ENCODE measurements at places on chromosomes 3 and 15.

GRCh38 chr15:22959321-22960101 lies 20.7 kb downstream of the CYFIP1 start:
- DNase-seq: no peak

- no peak for DNase-seq
These were observed 178.0 kb upstream of the UMPS start for GRCh38 chr3:124552224-124552623.

- DNase-seq: peak; percentile 64
These were observed 58.8 kb downstream of the CLASP2 start for GRCh38 chr3:33658991-33659848.

GRCh38 chr3:123678108-123678511 lies 93.3 kb upstream of the HACD2 start:
- no peak for DNase-seq

- no peak for DNase-seq
These were observed 352.1 kb downstream of the SHQ1 start for GRCh38 chr3:72496051-72496670.

DNA sequence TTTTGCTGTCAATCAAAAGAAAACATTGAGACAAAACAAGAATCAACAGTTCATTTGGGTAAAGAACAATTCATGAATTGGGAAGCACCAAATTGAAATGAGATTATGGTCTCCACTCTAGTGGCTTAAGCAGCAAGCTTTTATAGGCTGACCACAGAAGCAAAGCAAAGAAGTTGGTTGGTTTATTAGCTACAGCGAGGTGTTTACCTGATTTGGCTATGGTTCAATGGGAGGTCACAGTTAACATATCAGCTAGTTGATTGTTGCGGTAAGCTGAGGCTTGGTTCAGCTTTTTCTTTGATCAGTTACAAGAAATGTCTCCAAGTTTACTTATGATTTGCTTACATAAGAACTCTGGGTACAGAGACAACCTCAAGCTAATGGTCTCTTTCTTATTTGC lies 640.5 kb upstream of the GOLIM4 start:
- DNase-seq: no peak

DNA sequence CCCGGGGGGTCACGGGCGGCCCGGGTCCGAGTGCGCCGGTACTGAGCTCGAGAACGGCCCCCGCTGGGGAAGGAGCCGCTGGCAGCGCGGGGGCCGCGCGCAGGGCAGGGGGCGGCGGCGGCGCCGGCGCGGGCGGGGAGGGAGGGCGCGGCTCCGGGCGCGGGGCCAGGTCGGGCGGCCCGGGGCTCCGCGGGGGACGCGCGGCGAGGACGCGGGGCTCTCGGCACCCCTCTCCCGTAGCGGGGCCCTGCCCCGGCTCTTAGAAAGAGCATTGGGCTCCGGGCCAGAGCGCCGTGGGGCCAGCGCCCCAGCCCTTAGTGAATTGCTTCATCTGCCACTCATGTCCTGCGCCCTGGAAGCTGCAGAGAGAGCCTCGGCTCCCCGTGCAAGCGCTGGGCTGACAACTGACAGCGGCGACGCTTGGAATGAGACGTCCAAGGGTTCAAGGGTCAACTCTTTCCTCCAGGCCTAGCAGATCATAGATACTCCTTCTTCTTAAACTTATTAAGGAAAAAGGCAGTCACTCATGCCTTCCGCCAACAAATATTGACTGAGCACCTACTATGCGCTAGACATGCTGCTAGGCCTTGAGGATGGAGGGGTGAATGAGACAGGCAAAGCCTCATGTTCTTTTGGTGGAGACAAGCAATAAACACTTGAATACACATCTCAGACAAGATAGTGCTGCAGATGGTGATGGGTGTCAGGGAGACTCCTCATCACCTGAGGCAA lies 140.8 kb downstream of the SMAD6 start:
- no peak for DNase-seq

DNA sequence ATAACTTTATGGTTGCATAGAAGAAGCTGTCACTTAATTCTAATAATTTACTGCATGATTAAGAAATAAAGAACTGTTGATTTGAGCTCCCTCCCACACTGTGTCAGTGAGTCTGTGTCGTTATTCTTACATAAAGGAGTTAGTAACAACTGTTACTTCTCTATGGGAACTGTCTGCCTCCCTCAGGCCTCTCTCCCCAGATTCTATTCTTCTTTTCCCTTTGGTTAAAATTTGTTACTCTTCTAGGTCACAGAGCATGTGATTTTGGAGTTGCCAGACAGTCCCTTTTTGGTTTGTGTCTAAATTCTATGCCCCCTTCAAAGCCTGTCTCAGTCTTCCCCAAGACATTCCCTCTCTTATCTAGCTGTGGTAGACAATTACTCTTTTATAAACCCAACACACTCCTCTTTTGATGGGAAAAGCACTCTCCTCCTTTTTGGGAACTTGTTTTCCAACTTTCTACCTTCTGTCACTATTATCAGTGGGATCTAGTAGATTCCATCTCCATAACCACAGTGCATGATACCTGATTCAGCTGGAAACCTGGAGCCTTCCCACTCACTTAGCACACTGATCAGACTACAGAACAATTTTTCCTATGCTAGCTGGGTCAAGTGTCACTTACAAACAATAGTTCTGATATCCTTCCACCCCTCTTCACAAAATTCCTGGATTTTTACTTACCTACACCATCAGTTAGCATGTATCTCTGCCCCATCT lies 422.1 kb upstream of the TGFBR2 start:
- no peak for DNase-seq

DNA sequence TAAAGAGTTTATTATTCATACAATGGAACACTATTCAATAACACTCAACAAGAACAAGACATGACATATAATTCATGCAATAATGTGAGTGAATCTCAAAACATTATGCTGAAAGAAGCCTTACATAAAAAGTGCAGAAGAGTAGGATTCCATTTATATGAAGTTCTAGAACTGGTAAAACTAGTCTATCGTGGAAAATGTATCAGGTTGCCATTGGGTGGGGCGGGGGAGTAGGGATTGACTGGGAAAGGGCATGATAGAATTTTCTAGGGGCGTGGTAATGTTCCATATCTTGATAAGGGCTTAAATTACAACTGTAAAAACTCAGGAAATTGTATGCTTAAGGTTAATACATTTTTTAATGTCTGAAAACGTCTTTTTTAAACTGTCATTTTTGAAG lies 247.9 kb downstream of the SATB1 start:
- no peak for DNase-seq

All from anterior cingulate cortex (tissue), 58 donors.